ENCODE measurements at places on chromosomes 12 and 14. TPM values are rescaled to one million over a fixed set of nuclear protein-coding genes. Genes with fewer than 3 reads are reported as not detected.
A peak's percentile ranks its signal among the peaks of the same experiment; 100 is the strongest.

Gene BIN2
- 206 TPM for total RNA-seq

Gene MYF5
- not detected for total RNA-seq

Gene CLEC1B
- not detected for total RNA-seq

- no peaks in the 10 kb centered on the region for H3K36me3 ChIP-seq
- H3K4me1 ChIP-seq, result no peaks in the 10 kb centered on the region
- H3K27ac ChIP-seq, result no peak overlapping the region
- peaks cover 16% of the 10 kb centered on the region for H3K27me3 ChIP-seq
- no peak for DNase-seq
These were observed 60.0 kb downstream of the NOC4L start for GRCh38 chr12:132204063-132204792.

GRCh38 chr12:48351022-48351708, 446 bp upstream of the ZNF641 start:
- H3K27me3 ChIP-seq, result peaks cover 3% of the 10 kb centered on the region
- peak overlapping the region; percentile 75 for H3K4me3 ChIP-seq
- H3K4me1 ChIP-seq, result peaks cover 25% of the 10 kb centered on the region
- H3K36me3 ChIP-seq, result peaks cover 24% of the 10 kb centered on the region

- DNase-seq, result no peak
- peaks cover 38% of the 10 kb centered on the region for H3K4me1 ChIP-seq
- no peak overlapping the region for H3K27ac ChIP-seq
- H3K4me3 ChIP-seq, result no peak overlapping the region
These were observed 10.0 kb downstream of the BORCS5 start for GRCh38 chr12:12366701-12367481.

- no peaks in the 10 kb centered on the region for H3K4me1 ChIP-seq
- DNase-seq, result no peak
- H3K27ac ChIP-seq, result no peak overlapping the region
- H3K27me3 ChIP-seq, result no peaks in the 10 kb centered on the region
- no peak overlapping the region for H3K4me3 ChIP-seq
- no peaks in the 10 kb centered on the region for H3K36me3 ChIP-seq
These were observed 92.6 kb upstream of the MAP1LC3B2 start for GRCh38 chr12:116466536-116466935.

DNA sequence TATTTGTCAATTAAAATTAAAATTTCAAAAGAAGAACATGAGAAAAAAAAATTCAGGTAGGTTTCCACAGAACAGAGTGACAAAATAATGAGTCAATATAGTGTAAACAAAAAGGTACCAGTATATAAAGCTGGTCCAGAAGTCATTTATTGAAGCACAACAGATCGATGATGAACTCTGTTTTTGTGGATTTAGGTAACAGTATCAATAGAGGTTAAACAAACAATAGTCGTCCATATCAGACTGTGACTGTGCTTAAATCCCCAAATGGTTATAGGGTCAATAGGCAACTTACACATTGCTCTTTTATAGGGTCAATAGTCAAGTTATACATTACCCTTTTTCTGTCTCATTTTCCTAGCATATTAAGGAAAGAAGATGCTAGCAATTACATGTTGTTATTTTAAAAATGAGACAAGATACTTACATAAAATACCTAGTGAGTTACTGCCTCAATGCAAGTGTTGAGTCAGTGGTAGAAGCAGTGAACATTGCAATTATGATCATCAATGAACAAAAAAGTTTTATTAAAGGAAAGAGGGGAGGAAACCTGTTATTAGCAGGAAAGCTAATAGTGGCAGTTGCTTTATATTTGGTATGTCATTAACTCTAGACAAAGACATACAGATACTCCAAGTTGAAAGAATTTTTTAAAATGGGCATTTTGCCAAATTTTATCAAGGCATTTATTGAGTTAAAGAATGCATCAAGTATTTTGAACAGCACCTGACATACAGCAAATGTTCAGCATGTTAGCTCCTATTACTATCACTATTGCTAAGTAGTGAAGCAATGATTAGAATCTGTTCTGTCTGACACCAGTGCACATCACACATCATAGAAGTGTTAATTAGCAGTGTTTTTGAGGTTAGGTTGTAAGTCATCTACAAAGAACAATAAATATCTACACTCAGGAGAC, 102.9 kb downstream of the CCER1 start:
- no peak overlapping the region for H3K27ac ChIP-seq
- H3K36me3 ChIP-seq, result no peaks in the 10 kb centered on the region

Gene KRT3
- not detected for total RNA-seq

Gene KRT75
- total RNA-seq, result not detected

DNA sequence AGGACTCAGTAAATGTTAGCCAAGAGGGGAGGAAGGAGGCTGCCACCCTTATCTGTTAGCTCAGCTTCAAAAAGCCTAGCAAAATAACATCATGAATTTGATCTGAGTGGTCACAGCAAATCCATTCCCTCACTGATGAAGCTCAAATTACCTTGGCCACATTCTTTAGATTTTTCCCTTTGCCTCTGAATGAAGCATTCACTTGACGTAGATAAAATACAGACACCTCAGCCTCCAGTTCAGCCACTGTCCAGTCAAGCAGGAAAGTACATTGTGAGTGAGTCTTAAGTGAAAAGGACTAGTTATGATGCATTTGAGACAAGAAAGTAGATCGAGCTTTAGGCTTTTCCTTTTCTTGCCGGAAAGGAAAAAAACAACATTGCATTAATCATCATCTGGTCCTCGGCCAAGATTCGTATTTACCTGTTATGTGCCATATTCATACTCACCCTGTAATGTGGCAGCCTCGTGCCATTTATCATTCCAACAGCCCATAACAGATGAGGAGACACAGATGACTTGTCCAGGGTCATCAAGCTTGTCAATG, 146.5 kb downstream of the ETV6 start:
- DNase-seq, result no peak
- H3K27me3 ChIP-seq, result no peaks in the 10 kb centered on the region
- peaks cover 26% of the 10 kb centered on the region for H3K4me1 ChIP-seq
- peaks cover 31% of the 10 kb centered on the region for H3K36me3 ChIP-seq
- no peak overlapping the region for H3K27ac ChIP-seq

DNA sequence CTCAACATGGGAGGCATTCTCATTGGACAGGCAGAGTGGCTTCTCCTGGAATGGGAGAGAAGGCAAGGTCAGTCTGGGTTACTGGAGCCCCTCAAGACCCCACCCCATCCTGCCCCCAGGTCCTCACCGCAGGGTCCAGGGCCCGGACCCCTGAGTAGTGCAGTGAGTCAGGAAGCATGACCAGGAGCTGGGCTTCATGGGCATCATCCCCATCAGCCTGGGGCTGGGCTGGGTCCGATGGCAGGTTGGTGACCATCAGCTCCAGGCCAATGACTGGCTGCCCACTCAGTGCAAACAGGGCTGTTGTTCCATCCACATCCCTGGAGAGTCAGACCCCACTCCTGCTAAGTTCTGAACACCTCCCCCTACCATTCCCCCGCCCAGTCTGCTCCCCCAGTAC, 13.1 kb downstream of the ITGA7 start:
- no peaks in the 10 kb centered on the region for H3K27me3 ChIP-seq
- no peaks in the 10 kb centered on the region for H3K36me3 ChIP-seq
- no peak overlapping the region for H3K27ac ChIP-seq
- no peak overlapping the region for H3K4me3 ChIP-seq

Gene ANKS1B
- 1.3 TPM for total RNA-seq

DNA sequence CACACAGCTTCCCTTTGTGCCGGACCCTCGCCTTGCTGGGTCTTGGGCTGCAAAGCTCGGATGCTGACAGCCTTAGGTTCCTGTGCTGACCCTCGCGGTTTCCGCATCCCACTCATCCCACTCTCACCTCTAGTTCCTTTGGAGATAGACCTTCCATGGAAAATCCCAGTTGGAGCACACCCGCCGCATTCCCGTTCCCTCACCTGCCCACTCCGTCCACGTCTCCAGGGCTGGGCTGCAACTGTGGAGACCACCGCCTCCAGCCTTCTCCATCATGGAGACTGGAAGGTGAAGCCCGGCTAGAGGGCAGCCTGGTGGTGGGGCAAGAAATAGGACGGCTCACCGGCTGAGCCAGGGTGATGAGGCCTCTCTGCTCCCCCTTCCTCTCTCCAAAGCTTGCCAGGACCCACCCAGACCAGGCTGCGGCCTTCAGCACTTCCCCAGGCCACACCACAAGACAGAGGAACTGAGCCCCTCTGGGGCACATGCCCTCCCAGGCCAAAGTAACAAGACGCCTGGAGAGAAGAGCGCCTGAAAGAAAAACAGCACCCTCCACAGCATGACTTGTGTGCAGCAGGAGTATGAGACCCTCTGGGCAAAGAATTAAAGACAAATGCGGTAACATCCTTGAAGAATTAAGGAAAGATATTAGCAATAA, 15.0 kb downstream of the TMEM121 start:
- no peak overlapping the region for H3K27ac ChIP-seq
- H3K36me3 ChIP-seq, result no peaks in the 10 kb centered on the region
- H3K4me1 ChIP-seq, result no peaks in the 10 kb centered on the region
- DNase-seq, result no peak

- peaks cover 11% of the 10 kb centered on the region for H3K27me3 ChIP-seq
- no peak overlapping the region for H3K4me3 ChIP-seq
- H3K4me1 ChIP-seq, result no peaks in the 10 kb centered on the region
- no peak for DNase-seq
- H3K27ac ChIP-seq, result no peak overlapping the region
These were observed 177.0 kb upstream of the PRMT8 start for GRCh38 chr12:3313675-3314663.

DNA sequence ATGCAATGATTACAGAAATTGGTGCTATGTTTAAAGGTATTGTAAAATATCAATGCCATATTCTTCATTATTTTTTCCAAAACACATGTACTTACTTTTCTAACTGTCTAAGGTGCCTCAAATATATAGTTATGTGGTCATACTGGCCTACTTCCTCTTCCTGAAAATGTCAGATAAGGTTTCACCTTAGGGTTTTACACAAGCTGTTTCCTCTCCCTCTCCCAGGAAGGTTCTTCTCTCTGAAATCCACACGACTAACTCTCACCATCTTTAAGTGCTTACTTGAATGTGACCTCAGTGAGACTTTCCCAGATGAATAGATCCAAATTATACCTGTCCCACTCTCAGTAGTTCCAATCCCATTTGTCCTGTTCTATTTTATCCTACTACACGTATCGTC, 11.6 kb upstream of the CLEC4D start:
- no peak for DNase-seq
- peaks cover 29% of the 10 kb centered on the region for H3K27me3 ChIP-seq
- no peaks in the 10 kb centered on the region for H3K36me3 ChIP-seq
- H3K4me1 ChIP-seq, result peaks cover 12% of the 10 kb centered on the region
- H3K4me3 ChIP-seq, result no peak overlapping the region
- no peak overlapping the region for H3K27ac ChIP-seq

Gene ARHGEF25
- total RNA-seq, result 0.55 TPM

Gene DEGS2
- 0.20 TPM for total RNA-seq

Gene OLR1
- total RNA-seq, result not detected

- no peaks in the 10 kb centered on the region for H3K27me3 ChIP-seq
- H3K36me3 ChIP-seq, result peaks cover 7% of the 10 kb centered on the region
- peaks cover 55% of the 10 kb centered on the region for H3K4me1 ChIP-seq
- H3K27ac ChIP-seq, result no peak overlapping the region
- DNase-seq, result no peak
These were observed 3.2 kb upstream of the NUMB start for GRCh38 chr14:73461478-73462047.

DNA sequence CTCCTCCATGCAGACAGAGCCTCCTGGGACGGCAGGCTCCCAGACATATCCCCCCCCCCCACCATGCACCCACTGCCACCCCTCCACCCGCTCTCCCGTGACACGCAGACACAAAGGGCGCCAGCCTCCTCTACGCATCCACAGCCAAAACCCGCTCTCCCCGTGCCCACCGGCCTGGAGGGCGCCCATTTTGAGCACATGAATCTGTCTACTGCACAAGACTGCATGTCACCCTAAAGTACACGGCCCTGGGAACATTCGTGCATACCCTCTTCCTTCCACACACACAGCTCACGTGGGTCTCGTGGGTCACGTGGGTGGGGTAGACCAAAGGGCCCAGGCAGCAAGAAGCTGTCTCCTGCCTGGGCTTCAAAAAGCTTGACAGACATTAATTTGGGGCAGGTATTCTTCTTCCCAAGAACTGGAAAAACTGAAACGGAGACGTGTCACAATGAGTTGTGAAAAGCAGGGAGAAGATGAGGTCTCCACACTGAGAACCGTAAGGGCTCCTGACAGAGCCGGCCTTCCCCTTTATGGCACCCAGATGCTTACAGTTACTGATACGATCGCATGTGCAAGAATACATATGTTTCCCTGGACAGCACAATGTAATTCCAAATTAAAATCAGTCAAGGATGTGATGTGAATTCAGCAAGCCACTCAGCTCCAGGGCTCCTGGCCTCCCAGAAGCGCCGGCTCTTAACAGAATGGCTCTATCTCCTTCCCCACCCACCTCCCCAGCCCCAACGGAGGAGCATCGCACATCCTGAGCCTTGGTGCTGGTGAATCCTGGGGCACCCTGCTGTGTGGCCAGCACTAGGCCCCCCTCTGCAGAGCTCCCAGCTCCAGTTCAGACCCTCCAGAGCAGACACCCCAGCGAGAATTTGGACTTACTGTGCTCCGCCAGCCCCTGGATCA, 1.9 kb downstream of the TGFB3 start:
- no peak for DNase-seq
- no peak overlapping the region for H3K27ac ChIP-seq
- H3K27me3 ChIP-seq, result peaks cover 16% of the 10 kb centered on the region
- peaks cover 37% of the 10 kb centered on the region for H3K4me1 ChIP-seq
- H3K36me3 ChIP-seq, result no peaks in the 10 kb centered on the region

- DNase-seq, result no peak
- no peaks in the 10 kb centered on the region for H3K36me3 ChIP-seq
- no peak overlapping the region for H3K4me3 ChIP-seq
- peaks cover 13% of the 10 kb centered on the region for H3K4me1 ChIP-seq
- no peak overlapping the region for H3K27ac ChIP-seq
- H3K27me3 ChIP-seq, result peaks cover 46% of the 10 kb centered on the region
These were observed 1.1 kb upstream of the C14orf132 start for GRCh38 chr14:96037891-96038557.

Gene SERPINA4
- not detected for total RNA-seq

- DNase-seq, result no peak
- H3K4me1 ChIP-seq, result peaks cover 14% of the 10 kb centered on the region
- H3K36me3 ChIP-seq, result no peaks in the 10 kb centered on the region
- no peak overlapping the region for H3K27ac ChIP-seq
- H3K27me3 ChIP-seq, result peaks cover 10% of the 10 kb centered on the region
- peak overlapping the region; percentile 2 for H3K4me3 ChIP-seq
These were observed 29.7 kb upstream of the BEGAIN start for GRCh38 chr14:100616854-100617409.

GRCh38 chr12:45582536-45582935, 147.0 kb upstream of the ARID2 start:
- no peaks in the 10 kb centered on the region for H3K36me3 ChIP-seq
- peaks cover 2% of the 10 kb centered on the region for H3K4me1 ChIP-seq
- H3K27ac ChIP-seq, result no peak overlapping the region
- H3K4me3 ChIP-seq, result no peak overlapping the region

Measured in activated CD4-positive, alpha-beta memory T cell treated with anti-CD3 and anti-CD28 coated beads, Interleukin-2, amount 10 ng/mL, durations not matched to agents 7 days and 5 days (primary cell).